ENCODE measurements at places on chromosomes 4 and X.
A peak's percentile ranks its signal among the peaks of the same experiment; 100 is the strongest.

- no peak for DNase-seq
Observed at GRCh38 chrX:56728321-56728720, 722 bp upstream of the NBDY start.

- DNase-seq = no peak
Observed at GRCh38 chrX:39841604-39842003, 256.2 kb downstream of the BCOR start.

- no peak for DNase-seq
Observed at GRCh38 chrX:106698693-106699092, 27.8 kb upstream of the RNF128 start.

GRCh38 chr4:83920375-83920774 is 384.5 kb downstream of the GPAT3 start:
- DNase-seq = no peak

DNA sequence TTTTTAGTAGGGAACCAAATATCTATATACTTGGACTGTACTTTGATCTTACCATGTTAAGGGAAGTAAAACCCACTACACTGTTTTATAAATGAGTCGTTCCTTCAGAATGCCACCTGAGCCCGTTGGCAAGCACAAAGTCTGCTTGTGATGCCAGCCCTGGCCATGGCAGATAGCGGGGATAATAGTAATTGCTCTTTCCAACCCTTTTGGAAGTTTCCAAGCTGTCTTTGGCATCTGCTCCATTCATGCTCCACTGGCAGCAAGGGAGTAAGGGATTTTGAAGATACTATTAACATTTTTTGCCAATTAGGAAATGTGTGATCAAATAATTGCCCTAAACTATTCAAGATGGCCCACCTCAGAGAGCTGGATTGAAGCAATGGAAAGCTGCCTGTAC is 689.2 kb upstream of the SLIT2 start:
- DNase-seq = no peak

DNA sequence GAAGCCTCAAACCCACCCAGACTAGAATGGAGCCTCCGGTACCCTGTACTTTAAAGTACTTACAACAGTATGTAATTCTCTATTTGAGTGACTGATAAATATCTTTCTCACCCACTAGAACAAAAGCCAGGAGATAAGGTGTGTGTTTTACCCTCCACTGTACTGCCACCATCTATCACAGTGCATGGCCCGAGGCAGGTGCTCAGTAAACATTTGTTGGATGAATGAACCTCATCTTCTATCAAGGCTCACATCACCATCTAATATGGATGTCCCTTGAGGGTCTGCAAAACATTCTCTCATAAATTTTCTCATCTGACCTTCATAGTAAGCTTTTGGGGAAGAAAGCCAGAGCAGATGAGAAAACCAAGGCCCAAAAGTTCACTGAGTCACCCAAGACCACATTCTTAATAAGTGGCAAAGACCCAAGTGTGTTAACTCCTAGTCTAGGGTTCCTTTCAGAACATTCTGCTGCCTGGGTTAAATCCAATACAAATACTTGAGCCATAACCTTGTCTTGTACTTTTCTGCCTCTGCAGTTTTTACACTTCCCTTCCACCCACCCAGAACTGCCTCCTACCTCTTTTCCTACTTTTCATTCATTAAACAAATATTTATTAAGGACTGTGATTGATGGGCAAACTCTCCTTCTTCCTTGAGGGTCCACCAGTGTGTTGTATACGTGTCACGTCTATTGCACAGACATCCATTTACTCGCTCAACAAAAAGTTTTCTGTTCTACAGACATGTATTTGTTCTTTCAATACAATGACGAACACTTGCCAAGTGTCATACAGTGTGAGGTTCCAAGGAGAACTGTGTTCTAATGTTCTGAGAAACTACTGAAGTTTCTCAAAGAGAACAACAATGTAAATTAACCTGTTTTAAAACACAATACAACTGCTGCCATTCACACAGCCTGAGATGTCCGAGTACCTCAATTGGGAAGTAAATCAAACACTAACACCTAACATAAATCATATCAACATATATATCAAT is 35.7 kb downstream of the APBB2 start:
- peak; percentile 84 for DNase-seq

- DNase-seq = no peak
Observed at GRCh38 chr4:81355136-81355535, 116.6 kb downstream of the RASGEF1B start.

GRCh38 chrX:50188859-50189600 is 11.8 kb downstream of the AKAP4 start:
- no peak for DNase-seq

DNA sequence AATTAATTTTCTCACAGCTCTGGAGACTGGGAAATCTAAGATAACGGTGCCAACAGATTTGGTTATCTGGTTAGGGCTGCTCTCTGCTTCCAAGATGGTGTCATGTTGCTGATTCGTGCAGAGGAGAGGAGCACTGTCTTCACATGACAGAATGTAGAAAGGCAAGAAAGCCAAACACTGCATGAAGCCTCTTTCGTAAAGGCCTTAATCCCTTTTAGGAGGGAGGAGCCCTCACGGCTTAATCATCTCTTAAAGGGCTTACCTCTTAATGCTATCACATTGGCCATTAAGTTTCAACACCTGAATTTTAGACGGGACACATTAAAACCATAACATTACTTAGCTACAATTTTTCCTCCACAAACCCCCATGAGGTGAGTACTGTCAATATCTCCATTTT is 174.1 kb downstream of the COX18 start:
- DNase-seq = no peak

DNA sequence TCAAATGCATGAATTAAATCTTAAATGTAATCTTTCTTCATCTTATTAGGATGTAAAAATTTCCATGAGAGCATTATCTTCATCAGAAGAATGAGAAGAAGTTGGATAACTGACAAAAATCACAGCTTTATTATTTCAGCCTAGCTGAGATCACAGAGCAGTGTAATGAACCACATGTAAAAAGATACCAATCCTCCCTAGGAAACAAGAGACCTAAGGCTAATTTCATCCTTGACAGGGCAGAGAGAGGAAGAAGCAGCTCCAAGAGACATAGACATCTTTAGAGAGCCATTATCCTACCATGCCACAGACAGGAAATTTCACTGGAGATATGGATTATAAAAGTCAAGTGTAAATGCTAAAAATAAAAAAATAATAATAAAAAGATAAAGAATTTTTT is 40.9 kb upstream of the IL15 start:
- no peak for DNase-seq

DNA sequence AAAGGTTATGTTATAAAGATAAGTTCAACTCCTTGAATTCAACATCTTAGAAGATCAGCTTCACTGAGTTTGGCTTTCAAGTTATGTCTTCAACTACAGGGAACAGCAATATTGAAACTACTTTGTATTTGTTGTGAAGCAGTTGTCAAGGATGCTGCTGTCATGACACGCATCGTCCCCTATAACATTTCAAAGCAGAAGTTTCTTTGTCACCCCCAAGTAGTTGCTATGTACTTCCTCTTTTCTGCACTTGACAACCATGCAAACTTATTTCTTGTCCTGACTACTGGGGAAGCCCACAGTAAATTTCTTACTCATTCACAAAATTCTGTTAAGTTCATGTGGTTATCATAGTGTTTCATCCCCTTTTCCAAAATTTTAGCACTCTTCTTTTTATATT is 14.3 kb downstream of the ANTXR2 start:
- DNase-seq = no peak

- DNase-seq = no peak
Observed at GRCh38 chr4:181202240-181202639, 1041.0 kb upstream of the TENM3 start.

DNA sequence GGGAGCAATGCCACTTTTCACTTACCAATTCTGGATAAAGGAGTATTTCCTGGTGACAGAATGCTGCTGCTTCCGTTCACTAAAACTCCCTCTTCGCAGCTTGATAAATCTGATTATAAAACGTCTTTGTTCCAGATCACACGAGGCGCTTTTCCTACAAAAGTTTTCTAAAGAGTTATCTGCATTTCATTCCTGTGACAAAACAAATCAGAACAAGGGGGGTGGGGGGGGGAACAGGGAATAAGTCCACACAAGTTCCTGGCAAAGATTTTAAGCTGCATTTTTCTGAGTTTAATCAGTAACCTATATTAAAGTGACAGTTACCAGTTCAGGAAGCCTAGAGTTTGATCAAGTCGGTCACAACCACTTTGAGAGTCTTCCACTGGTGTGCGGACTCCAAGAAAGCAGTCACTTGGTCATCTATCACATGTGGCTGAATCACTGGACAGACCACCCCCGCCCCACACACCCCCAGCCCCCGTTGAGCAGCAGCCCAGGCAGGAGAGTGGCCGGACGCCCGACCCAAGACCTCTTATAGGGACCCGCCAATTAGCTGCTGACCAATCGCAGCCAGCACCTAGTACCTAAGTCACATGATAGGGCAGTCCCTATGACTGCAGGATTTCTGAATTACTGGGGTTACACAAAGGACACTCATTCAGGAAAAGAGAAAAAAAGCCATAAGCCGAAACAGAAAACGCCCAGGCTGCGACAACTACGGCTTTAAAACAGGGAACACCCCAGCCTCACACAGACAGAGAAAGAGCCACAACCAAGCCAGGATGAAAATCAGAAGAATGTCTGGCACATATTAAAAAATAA is 569.3 kb upstream of the DIPK2B start:
- DNase-seq = peak; percentile 60

DNA sequence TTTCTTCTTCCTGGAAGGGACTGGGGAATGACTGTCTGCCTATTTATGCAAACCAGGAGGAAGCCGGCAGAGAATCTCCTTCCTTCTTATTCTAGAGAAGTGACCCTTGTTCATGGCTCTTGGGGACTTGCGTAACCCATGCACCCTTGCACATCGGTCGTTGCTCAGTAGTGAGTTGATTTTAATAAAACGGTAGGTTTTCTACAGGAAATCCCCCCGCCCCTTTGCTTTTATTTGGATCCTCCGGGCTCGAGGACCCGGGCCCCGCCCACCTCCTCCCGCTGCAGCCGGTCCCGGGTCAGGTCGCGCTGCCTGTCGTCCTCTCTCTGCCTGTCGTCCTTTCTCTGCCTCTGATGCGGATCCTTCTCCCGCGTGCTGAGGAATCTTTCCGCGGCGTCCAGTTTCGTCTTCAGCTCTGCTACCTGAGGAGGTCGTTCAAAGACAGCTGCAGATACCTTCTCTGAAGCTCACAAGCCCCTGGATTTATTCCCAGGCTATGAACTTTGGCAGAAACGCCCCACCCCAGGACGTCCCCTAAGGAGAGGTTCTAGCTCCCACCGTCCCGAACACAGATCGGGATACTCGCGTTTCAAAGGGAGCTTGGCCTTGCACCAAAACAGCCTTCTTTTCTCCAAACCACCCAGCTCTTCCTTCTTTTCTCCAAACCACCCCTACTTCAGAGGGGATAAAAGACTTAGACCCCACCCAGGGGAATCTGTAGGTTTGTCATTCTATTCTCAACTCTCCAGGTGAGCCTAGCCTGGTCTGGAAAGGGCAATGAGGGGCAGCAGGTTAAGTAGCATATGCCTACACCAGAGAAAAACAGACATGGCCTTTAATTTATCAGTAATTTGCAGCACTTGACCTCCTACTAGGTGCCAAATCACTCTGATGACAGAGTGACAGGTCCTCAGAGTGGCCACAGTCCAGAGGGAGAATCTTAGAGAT is 7.0 kb downstream of the TNIP3 start:
- DNase-seq = no peak

GRCh38 chr4:189769131-189769530 is 171.5 kb upstream of the FRG1 start:
- no peak for DNase-seq

DNA sequence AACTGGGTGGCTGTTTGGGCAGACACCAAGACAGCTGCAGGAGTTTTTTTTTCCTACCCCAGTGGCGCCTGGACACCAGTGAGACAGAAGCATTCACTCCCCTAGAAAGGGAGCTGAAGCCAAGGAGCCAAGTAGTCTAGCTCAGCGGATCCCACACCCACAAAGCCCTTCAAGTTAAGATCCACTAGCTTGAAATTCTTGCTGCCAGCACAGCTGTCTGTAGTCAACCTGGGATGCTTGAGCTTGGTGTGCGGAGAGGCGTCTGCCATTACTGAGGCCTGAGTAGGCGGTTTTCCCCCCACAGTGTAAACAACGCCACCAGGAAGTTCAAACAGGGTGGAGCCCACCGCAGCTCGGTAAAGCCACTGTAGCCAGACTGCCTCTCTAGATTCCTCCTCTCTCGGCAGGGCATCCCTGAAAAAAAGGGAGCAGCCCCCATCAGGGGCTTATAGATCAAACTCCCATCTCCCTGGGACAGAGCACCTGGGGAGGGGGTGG is 171.4 kb downstream of the ARHGEF9 start:
- DNase-seq = no peak

DNA sequence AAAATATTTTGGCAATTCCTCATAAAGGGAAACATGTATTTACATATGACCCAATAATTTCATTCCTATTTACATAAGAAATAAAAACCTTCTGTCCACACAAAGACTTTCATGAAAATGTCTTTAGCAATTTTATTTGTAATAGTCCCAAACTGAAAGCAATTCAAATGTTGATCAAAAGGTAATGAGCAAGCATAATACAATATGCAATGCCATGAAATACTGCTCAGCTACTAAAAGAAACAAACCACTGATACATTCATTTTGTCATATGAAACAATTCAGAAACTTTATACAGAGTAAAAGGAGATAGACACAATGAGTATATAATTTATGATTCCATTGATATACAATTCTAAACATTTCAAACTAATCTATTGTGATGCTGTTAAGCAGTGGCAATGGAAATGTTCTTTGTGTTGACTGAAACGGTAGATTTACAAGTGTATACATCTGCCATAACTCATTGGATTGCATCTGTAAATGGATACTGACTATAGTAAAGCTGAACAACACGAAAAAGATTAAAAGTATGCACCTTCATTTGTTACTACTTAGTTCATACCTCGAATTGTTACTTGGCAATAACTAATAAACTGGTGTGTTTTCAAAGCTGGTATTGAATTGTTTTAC is 335.6 kb downstream of the GASK1B start:
- DNase-seq = no peak

GRCh38 chr4:155371432-155372043 is 5.2 kb downstream of the MAP9 start:
- no peak for DNase-seq

DNA sequence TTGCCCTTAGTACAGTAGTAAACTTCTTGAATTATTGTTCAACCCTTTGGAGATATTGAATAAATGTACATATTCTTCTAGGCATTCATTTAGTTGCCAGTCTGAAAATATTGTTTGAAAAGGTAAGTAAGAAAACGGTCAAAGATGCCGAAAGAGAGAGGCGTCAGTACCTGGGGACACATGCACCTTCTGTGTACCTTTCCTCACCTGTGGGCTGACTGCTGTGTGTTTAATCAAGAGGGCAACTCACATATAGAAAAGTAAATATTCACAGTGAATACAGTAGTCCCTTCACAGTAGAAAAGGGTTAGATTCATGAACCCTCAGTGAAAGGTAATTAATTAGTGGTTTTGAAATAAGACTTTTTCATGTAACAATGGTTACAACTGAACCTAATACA is 6.9 kb downstream of the ANXA10 start:
- no peak for DNase-seq

DNA sequence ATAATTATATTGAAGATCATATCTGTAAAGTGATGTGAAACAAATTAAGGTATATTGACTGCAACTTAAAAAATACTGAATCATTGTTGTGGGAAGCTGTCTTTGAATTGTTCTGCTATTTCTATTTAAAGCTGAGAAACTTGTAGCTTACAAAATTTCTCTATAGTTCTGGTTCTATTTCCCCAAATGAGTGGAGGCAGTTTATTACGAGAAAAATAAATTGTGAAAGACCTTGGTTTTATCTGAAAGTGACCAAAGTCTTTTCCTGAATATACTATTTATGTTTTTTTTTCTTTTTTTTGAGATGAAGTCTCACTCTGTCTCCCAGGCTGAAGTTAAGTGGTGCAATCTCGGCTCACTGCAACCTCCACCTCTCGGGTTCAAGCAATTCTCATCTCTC is 165.4 kb downstream of the SH3BGRL start:
- no peak for DNase-seq

All from fibroblast of skin of left biceps (primary cell).